RPMI7951 (cell line): ENCODE measurements at places on chromosomes 16 and 17. TPM values are rescaled to one million over a fixed set of nuclear protein-coding genes. Genes with fewer than 3 reads are reported as not detected.
A peak's percentile ranks its signal among the peaks of the same experiment; 100 is the strongest.

CA7 gene
- total RNA-seq = not detected in 2 replicates

DNAJA3 gene
- 38.6 and 44.0 TPM in 2 replicates for total RNA-seq

NXN gene
- total RNA-seq = 5.9 and 8.4 TPM in 2 replicates

SETD6 gene
- 7.7 and 9.1 TPM in 2 replicates for total RNA-seq

KRT39 gene
- total RNA-seq = 0.24 TPM in 1 of 2 replicates, not detected in the other

HIGD1B gene
- total RNA-seq = not detected in 2 replicates

YBX2 gene
- 0.49 and 0.60 TPM in 2 replicates for total RNA-seq

BRICD5 gene
- total RNA-seq = 0.96 and 0.98 TPM in 2 replicates

ACOX1 gene
- total RNA-seq = 21.4 TPM in 2 replicates

PRAC1 gene
- total RNA-seq = not detected in 2 replicates

MT1F gene
- total RNA-seq = 6.5 and 9.0 TPM in 2 replicates

DNA sequence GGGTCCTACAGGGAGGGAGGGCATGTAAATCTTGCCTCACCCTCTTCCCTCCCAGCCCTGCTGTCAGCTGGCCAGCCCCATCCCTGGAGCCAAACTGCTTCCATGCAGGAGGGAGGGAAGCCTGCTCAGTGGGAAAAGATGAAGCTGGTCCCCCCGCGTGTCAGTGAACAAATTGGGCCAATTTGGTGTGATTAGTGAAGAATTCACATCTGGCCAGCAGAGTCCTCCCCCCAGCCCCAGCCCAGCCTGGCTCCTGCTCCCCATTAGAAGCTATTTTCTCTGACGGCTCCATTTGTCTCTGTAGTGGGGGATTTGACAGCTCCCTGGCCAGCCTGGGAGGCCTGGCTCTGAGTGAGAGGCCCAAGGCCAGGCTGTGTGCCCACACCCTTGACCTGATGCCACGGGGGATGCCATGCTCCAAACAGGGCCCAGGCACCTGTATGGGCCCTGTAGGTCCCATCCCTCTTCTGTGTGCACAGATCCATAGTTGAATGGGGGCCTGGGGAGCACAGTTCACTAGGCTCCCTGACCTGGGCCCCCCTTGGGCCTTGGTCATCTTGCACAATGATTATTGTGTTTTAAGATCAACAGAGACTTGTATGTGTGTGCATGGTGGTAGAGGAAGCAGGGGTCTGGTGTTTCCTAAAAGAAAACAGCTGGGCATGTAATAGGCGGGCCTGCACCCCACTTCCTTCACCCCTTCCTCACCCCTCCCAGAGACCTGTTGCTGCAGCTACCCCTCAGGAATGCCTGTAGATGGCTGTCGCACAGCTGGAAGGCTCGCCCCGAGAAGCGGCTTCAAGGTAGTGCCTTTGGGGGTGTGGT, 50.7 kb upstream of the TAC4 start:
- DNase-seq = no peak

DNA sequence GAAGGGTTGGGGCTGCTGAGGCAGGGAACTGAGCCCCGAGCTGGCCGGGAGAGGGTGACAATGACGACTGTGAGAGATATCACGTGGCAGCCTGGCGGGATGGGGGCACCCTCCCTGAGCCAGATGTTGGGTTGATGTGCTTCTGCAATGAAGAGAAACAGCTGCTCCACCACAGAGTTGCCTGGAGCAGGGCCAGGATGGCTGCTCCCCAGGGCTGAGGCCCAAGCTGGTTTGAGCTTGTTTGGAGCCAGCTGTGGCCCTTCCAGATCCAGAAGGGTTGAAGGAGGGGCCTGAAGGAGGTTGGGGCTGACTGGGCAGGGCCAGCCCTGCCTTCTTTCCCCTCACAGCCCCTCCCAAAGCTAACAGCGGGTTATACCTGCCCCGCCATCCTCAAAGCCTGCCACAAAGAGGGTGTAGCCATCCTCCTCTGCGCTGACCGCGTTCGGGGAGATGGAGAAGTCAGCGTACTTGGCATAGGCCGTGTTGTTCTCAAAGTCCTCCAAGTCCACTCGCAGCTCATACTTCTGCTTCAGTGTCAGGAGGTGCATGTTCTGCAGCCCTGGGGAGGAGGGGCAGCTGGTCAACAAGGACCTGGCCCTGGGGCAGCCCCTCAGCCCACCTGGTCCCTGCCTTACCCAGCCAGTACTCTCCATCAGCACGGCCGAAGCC, 2.1 kb downstream of the MFAP4 start:
- peak; percentile 82 for DNase-seq

DNA sequence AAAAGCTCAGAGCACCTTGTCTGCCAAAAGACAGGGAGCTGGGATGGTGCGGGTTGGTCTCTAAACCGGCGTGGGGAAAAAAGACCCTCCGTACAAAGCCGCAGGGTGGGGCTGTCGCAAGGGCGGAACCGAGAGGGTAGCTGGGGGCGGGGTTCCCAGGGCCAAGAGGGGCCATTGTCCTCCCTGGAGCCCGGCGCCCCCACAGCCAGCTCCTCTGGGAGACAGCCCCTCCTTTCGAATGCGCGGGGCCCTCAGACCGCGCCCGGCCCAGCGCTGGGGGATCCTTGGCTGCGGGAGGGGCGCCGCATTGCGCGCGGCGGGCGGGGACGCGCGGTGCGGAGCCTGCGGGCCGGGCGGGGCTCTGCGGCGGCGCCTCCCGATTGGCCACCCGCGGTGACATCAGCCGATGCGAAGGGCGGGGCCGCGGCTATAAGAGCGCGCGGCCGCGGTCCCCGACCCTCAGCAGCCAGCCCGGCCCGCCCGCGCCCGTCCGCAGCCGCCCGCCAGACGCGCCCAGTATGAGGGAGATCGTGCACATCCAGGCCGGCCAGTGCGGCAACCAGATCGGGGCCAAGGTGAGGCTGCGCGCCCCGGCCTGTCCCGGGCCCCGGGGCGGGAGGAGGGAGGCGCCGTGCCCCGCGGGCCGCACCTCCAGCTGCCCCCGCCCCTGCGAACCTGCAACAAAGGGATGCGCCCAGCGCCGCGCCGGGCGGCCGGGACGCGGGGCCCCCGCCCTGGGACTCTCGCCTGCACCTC, at the start of gene TUBB3:
Gene TUBB3 (plus strand): TSS at position 459 of the 756 bp plus-strand sequence. CDS start 60 bp downstream, at position 519.
- DNase-seq = peak; percentile 85

DNA sequence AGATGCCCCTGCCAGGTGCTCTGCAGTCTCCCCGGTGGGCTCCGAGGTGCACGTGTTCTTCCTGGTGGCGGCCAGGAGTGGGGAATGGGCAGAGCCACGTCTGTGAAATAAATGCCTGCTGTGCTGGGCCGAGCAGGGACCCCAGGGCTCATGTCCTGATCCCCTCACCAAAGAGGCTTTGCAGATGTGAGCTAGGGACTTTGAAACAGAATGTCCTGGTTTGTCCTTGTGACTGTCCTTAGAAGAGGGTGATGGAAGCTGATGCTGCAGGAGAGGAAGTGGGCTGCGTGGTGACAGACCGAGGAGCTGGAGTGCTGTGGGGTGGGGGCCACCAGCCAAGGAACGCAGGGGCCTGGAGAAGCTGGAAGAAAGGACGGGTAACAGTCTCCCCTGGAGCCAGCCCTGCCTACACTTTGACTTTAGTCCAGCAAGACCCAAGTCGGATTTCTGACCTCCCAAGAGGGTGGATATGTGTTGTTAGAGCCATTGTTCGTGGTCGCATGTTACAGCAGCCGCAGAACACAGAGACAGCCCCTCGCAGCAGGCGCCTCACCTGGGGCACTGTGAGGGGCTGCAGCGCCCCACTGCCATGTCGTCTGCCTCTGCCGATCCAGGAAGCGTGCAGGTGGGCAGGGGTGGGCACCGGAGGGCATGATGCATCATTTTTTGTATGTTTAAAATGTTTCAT, 217.9 kb upstream of the CIBAR2 start:
- DNase-seq = no peak

- no peak for DNase-seq
Observed at GRCh38 chr16:10112021-10112420, 70.2 kb downstream of the GRIN2A start.

DNA sequence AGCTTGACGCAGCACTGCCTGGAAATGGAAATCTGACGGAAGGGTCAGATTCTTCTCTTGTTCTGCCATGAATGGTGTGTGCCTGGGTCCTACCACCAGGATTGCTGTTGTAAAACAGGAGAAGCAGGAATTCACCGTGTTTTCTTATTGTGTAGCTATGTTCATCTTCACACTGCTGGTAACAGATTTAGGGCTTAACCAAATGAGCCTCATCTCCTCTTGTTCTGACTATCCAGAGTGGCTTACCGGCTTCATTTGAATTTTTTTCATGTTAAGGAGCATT, 97.3 kb upstream of the CHMP6 start:
- no peak for DNase-seq

DNA sequence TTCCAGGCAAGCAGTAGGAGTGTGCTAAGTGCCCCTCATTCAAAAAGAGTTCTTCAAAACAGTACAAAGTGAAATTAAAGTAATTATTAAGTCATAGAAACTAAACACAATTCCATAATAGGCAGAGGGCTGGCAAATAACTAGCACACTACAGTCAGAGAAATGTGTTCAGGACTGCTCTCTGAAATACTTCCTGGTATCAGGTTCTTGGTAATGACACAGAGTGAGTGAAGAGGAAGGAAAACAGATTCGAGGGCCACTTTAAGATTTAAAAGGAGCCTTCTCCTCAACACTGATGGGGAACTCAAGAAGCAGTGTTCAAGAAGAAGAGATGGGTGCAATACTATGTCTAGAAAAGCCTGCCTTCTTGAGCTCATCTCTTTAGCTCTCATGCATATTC, 139.2 kb downstream of the TOX3 start:
- DNase-seq = no peak

DNA sequence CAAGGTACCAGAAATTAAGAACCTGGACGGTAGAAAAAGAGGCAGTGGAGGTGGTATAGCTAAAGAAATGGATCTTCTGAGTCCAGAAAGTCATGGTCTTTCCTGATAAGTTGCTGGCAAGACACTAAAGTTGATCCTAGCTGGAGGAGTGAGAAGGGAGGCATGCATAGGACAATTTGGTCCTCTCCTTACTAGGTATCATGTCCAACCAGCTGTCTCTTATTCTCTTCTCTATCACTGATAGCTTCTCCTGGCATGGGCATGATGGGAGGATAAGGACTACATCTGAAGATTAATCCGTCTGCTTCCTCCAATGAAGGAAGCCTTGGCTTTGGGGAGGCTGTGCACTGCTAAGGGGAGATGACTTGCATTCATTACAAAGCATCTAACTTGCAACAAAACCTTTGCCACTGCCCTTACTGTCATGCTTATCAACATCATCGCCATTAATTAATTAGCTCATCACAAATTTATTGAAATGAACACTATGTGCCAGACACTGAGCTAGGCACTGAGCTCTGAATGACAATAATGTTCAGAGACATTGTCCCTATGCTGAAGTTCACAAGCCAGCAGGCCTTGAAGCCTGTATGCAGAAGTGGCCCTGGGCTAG, 3.1 kb upstream of the FAM117A start:
- DNase-seq = no peak

GRCh38 chr16:86575754-86576557, 2.4 kb upstream of the FOXL1 start:
- DNase-seq = peak; percentile 96

DNA sequence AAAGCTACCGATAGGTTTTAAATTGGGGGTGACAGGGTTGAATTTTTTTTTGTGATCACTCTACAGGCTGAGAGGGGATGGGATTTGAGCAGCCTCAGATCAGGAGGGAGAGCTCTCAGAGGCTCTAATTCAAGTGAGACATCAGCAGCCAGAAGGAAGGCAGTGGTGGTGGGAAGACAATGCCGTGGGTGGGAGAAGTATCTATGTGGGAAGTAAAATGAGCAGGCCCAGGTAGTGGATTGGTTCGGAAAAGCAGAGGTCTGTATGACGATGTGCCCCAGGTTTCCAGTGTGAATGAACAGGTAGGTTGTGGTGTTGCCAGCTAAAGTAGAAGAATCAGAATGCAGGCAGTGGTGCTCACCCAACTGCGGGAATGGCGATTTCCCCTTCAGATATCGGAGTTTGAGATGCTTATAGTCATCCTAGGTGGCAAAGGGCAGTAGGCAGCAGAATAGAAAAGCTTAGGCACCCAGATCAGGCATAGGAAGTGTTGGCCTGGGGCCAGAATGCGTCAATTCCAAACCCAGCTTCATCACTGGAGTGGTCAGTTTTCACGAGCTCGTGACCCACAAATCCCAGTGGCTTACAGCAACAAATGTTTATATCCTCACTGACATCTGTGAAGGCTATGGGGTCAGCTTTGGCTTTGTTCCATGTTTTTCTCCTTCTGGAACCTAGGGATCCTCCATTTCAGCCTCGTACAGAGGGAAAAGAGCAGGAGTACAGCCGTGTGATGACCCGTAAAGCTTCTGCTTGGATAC, 24.0 kb downstream of the MEOX1 start:
- no peak for DNase-seq

DNA sequence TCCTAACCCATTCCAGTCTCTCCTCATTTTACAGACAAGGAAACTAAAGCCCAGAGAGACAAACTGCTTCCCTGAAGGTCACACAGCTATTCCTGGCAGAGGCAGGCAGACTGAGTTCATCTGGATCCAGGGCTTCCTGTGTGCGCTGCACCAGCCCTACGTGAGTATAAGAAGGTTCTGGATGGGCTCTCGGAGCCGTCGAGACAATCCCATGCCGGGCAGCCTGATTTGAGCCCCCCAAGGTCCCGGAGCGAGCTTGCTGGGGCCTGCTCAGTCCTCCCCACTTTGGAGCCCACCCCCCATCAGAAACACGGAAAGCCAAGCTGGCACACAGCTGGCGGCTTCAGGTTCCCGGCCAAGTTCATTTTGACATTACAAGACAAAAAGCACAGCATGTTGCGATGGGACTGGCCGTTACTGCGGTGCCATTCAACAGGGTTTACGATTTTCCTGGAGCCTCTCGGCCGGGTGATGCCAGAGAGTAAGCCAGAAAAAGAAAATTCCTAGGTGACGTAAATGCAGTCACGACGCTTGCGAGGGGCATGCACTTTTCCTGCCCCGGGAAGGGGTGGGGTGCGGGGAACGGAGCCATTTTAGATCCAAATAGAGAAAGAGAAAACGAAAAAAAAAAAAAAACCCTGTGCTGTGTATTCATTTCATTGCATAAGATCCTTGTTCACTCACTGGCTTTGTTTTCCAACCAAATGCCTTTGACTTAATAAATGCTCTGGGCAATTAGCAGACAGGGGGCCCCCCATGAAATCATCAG, 167.1 kb upstream of the FOXF1 start:
- peak; percentile 64 for DNase-seq

DNA sequence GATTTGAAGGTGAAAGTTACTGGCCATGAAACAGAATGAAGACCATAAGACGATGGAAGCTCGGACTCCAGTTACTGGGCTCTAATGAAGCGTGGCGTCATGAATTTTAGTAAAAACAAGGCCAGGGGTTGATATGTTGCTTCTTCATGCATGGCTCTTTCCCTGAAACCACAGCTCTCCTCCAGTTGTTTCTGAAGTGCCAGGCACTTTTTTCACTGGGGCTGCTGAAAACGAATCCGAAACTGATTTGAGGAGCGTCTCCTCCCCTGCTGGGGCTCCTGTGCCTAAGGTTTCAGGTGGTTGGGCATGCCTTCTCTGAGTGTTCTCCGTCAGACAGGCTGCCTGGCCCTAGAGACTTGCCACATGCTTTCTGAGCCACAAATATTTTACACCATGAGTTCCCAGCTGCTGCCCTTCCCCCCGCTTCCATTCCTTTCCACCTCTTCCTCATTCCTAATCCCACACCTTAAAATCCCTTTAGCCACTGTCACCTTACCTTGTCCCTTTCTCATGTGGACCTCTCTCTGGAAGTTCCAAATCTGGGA, 3.7 kb upstream of the MYL4 start:
- peak; percentile 70 for DNase-seq

GRCh38 chr16:86018487-86018886, 119.5 kb downstream of the IRF8 start:
- DNase-seq = peak; percentile 45

- no peak for DNase-seq
Observed at GRCh38 chr17:81028506-81028858, 6.5 kb upstream of the BAIAP2 start.
